Temporal lobe (tissue), 4 donors: ENCODE measurements at places on chromosomes 7 and 10. TPM values are rescaled to one million over a fixed set of nuclear protein-coding genes. Genes with fewer than 3 reads are reported as not detected.

The ANTXRL gene
- total RNA-seq: not detected

The PDZD7 gene
- total RNA-seq: 3.2 TPM

The SEMA3C gene
- total RNA-seq: 327 TPM

The THNSL1 gene
- total RNA-seq: 12.3 TPM

The VAX1 gene
- 1.7 TPM for total RNA-seq

The HOXA7 gene
- total RNA-seq: not detected

The CHRM2 gene
- total RNA-seq: 6.4 TPM

The NEBL gene
- total RNA-seq: 43.0 TPM

The COBL gene
- total RNA-seq: 9.8 TPM

The NCF1 gene
- total RNA-seq: not detected

The VIPR2 gene
- 0.49 TPM for total RNA-seq

The CFAP70 gene
- total RNA-seq: 0.49 TPM

The RPA3 gene
- total RNA-seq: 10.8 TPM

The C7orf57 gene
- total RNA-seq: 1.2 TPM

The SLC29A4 gene
- total RNA-seq: 12.3 TPM

The FAM25C gene
- total RNA-seq: not detected

The HOXA3 gene
- not detected for total RNA-seq

The ASB10 gene
- total RNA-seq: not detected

The EN2 gene
- total RNA-seq: not detected

The TCAF2 gene
- 0.49 TPM for total RNA-seq

The NPTX2 gene
- 6.1 TPM for total RNA-seq

The MYO3A gene
- 2.2 TPM for total RNA-seq

The DENND11 gene
- total RNA-seq: 30.0 TPM

The PTER gene
- 1.7 TPM for total RNA-seq

The C10orf105 gene
- total RNA-seq: 0.25 TPM

The IL15RA gene
- under 0.01 TPM for total RNA-seq

The CLDN15 gene
- total RNA-seq: 2.2 TPM

The PPA1 gene
- total RNA-seq: 213 TPM

The PRKG1 gene
- total RNA-seq: 13.8 TPM

The CLCN1 gene
- not detected for total RNA-seq

The EGR2 gene
- total RNA-seq: 0.74 TPM

The NSMCE4A gene
- 33.2 TPM for total RNA-seq

The SOSTDC1 gene
- 19.2 TPM for total RNA-seq

The ELAPOR2 gene
- 22.4 TPM for total RNA-seq

The TEX47 gene
- not detected for total RNA-seq

The NUTM2E gene
- 2.2 TPM for total RNA-seq

The CAMK1D gene
- 29.7 TPM for total RNA-seq

The SNX10 gene
- 17.7 TPM for total RNA-seq

The SFTPA1 gene
- total RNA-seq: not detected

The BUD31 gene
- 42.5 TPM for total RNA-seq

The TYW1B gene
- 2.7 TPM for total RNA-seq

The PROSER2 gene
- 0.98 TPM for total RNA-seq

The RBAK gene
- 13.8 TPM for total RNA-seq

The RTKN2 gene
- total RNA-seq: 3.7 TPM

The CRCP gene
- 53.6 TPM for total RNA-seq
